Melanocyte of skin (primary cell): ENCODE measurements at places on chromosomes 13 and 19. TPM values are rescaled to one million over a fixed set of nuclear protein-coding genes. Genes with fewer than 3 reads are reported as not detected.

The CYP2F1 gene
- total RNA-seq = not detected in 2 replicates

The ZNF229 gene
- total RNA-seq = 5.6 and 8.0 TPM in 2 replicates

The PAK4 gene
- total RNA-seq = 18.2 and 21.3 TPM in 2 replicates

The DDX49 gene
- 65.2 and 65.6 TPM in 2 replicates for total RNA-seq

The CD177 gene
- total RNA-seq = not detected in 2 replicates

The ZNF615 gene
- 7.3 and 9.1 TPM in 2 replicates for total RNA-seq

The CCDC9 gene
- 3.1 and 4.3 TPM in 2 replicates for total RNA-seq

The DENND1C gene
- under 0.01 TPM in 1 of 2 replicates, not detected in the other for total RNA-seq

The ZNF439 gene
- total RNA-seq = 16.0 and 21.9 TPM in 2 replicates

The LILRA5 gene
- total RNA-seq = not detected in 2 replicates

The ERICH4 gene
- total RNA-seq = not detected in 2 replicates

The ELSPBP1 gene
- not detected in 2 replicates for total RNA-seq

The CYP4F3 gene
- total RNA-seq = not detected in 2 replicates

The CGB1 gene
- total RNA-seq = not detected in 2 replicates

The KIR2DL3 gene
- not detected in 2 replicates for total RNA-seq

The TYROBP gene
- not detected in 2 replicates for total RNA-seq

The SWSAP1 gene
- 1.4 and 2.9 TPM in 2 replicates for total RNA-seq

The ETV2 gene
- 0.36 TPM in 1 of 2 replicates, not detected in the other for total RNA-seq

The RFPL4AL1 gene
- not detected in 2 replicates for total RNA-seq

The WDR88 gene
- total RNA-seq = not detected in 2 replicates

The CBARP gene
- total RNA-seq = 2.2 and 2.4 TPM in 2 replicates

The CCNA1 gene
- 4.0 and 10.0 TPM in 2 replicates for total RNA-seq

The TMEM147 gene
- 118 and 161 TPM in 2 replicates for total RNA-seq

The SCEL gene
- total RNA-seq = 0.15 TPM in 1 of 2 replicates, not detected in the other
